ENCODE measurements at places on chromosomes 6 and 20.
A peak's percentile ranks its signal among the peaks of the same experiment; 100 is the strongest.

DNA sequence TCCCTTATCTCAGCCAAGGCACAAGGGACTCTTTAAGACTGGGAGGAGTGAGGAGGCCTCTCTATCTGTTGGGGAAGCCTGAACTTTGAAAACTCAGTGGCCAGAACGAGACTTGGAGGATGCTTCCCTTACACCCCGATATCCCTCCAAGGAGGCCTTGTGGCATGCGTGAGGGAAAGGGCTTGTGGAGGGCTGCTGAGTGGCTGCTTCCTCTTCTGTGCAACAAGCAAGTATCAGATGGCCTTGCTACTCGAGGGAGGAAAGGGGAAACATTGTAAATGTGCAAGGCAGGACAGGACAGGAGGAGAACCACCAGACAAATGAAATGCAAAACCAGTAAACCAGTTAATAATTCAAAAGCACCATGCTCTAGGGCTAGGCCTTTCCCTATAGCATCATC, 306.5 kb upstream of the MAP3K7 start:
- no peak for DNase-seq

- peak; percentile 72 for DNase-seq
These were observed 36.8 kb downstream of the YTHDF1 start for GRCh38 chr20:63178889-63179686.

GRCh38 chr6:19394687-19395086, 442.5 kb upstream of the ID4 start:
- DNase-seq, result no peak

- no peak for DNase-seq
These were observed 36.0 kb downstream of the REV3L start for GRCh38 chr6:111447051-111447450.

- DNase-seq, result no peak
These were observed 358.2 kb upstream of the ID4 start for GRCh38 chr6:19478992-19479391.

DNA sequence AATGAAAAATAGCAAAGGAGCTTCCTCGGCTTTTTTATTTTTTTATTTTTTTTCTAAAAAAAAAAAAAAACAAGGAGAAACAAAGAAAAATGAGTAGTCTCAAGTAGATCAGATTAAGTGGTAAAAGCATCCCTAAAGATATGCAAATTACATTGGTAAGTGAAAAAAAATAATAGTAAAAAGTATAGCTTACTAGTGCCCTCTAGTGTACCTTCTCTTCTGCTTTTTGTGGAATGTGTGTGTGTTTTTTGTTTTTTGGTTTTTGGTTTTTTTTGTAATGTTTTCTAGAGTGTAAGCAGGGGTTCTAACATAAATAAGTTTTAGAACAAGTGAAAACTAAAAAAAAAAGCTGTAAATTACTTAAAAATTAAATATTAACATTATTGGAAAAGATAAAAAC, 1062.0 kb downstream of the HACE1 start:
- DNase-seq, result no peak

- DNase-seq, result no peak
These were observed 133.8 kb downstream of the ANKRD60 start for GRCh38 chr20:58094698-58095097.

- peak; percentile 62 for DNase-seq
These were observed 7.4 kb upstream of the CD83 start for GRCh38 chr6:14110001-14110818.

- DNase-seq, result no peak
These were observed 15.5 kb upstream of the ULBP3 start for GRCh38 chr6:150084426-150084825.

GRCh38 chr6:28251661-28252008, 434 bp downstream of the ZKSCAN4 start:
- peak; percentile 62 for DNase-seq

DNA sequence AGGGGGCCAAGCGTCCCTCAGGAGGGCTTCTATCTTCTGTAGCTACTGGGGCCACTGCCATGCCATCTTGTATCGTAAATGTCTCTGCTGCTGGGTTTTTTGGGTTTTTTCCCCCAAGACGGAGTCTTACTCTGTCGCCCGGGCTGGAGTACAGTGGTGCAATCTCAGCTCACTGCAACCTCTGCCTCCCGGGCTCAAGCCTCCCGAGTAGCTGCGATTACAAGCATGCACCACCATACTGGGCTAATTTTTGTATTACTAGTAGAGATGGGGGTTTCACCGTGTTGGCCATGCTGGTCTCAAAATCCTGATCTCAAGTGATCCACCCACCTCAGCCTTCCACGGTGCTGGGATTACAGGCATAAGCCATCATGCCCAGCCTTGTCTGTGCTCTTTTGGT, 111.3 kb upstream of the LOC128125822 start:
- DNase-seq, result no peak

GRCh38 chr6:12333128-12333527, 43.0 kb downstream of the EDN1 start:
- no peak for DNase-seq

DNA sequence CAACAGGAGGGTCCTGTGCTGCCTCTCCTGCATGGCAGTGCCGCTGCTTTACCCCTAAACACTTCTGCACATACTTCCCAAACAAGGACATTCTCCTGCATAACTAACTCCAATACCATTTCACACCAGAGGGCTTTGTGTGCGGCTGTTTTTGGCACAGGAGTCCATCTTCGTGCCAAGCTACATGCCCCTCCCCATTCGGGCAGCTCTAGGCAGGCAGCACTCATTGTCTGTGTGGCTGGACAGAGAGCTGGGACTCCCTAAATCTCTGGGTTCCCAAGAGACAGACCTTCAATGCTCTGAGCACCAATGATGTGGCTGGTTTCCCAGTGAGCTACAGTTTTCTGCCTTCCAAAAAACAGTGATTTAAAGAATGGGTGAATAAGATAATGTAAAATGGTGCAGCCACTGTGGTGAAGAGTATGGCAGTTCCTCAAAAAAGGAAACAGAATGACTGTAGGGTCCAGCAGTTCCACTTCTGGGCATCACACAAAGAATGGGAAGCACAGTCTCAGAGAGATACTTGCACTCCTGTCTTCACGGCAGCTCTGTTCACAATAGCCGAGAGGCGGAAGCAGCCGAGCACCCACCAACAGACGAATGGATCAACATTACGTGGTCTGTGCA, 80.3 kb upstream of the DUSP22 start:
- no peak for DNase-seq

DNA sequence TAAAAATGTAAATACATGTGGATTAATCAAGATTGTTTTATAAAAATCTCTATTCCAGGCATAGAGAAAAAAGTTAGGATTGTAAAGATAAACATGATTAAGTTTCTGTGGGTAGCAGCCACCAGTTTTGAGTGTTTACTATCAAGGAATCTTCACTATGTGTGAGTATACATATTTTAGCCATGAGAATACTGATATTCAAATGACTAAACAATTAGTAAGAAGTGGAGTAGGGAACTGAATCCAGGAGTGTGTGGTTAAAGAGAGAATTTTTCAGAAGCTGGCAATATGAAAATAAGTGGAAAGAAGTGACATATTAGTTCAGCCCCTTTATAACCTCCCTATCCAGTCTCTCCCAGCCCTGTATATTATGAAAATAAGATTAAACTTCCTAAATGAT, 10.3 kb downstream of the ELOVL2 start:
- DNase-seq, result no peak

DNA sequence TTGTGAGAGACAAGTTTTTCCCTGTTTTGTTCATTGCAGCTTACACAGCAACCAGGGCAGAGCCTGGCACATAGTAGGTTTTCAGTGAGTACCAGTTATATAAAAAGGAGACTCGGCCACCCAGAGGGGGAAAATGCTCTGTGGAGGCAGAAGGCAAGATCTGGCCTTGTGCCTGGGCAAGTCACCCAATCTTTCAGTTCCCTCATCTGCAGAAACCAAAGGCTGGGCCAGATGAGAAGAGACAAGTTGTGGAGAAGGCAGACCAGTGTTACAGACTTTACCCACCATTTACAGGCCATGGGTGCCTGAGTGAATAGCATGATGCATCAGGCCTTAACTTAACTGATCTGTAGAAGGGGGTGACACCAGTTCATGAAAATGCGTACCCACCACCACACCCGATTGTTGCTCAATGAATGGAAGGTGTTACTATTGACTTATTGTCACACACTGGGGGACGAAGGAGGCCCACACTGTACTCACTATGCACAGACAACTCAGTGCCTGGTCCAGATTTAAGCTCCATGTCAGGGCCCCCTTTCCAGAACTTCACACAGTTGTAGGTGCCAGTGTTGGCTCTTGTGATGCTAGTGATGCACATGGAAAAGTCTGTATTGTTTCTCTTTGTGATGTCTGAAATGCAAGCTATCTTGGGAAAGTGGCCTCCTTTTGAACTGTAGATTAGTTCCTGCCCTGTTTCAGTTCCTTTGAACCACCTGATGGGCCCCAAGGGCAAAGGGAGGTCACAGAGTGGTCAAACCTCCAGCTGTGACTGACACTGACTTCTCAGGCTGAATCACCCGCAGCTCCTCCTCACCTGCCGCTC, 64.3 kb upstream of the SIRPG start:
- DNase-seq, result peak; percentile 37

DNA sequence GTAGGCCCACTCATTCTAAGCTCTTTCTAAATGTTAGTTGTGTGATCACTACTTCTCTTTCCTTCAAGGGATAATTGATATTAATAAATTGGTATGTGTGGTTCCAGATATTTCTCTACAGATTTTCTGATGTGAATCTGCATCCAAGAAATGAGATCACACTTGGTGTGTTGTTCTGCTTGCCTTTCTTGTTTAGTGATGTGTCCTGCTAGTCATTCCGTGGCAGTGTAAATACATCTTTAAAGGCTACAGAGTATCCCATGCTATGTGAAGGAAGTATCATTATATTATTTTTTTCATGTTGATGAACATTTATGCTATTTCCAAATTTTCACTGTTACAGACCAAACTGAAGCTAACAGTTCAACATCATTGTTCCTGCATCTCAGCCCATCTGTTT, 13.2 kb downstream of the CDH26 start:
- no peak for DNase-seq

- no peak for DNase-seq
These were observed 76.1 kb downstream of the TBX18 start for GRCh38 chr6:84688141-84688873.

DNA sequence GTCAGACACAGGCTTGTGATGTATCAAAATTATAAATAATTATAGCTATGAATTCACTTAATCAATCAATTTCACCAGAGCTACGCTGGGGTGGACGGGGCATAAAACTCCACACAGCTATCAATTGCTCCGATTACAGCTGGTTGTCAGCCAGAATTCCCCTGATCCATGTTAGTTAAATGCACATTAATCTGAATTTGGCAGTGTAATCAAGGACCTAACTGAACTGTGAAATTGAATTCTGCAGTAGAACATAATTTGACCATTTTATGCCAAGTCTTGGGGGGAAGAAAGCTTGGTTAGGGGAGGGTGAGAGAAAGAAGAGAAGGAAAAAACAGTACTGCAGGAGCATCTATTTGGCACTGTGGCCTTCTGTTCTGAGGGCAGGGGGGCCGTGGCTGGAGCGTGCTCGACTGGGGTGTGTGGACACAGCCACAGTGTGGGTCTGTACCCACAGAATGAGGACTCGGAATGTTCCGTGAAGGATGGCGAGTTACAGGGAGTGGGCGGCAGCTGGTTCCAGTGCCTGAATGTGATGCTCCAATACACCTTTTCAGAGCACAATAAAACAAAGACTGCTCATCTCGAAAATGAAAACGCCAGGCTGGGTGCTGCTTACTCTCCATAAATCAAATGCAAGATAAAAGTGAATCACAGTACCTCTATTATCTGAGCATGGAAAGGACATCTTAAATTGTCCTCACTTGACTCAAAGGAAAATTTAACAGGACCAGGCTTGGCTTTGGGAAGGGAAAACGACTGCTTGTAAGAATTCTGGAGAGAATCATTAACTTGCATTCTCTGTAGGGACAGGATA, 59.2 kb downstream of the LAMP5 start:
- DNase-seq, result peak; percentile 4

- DNase-seq, result no peak
These were observed 10.5 kb upstream of the TGM2 start for GRCh38 chr20:38175304-38176180.

GRCh38 chr6:53822401-53823125, 27.8 kb downstream of the LRRC1 start:
- DNase-seq, result no peak

DNA sequence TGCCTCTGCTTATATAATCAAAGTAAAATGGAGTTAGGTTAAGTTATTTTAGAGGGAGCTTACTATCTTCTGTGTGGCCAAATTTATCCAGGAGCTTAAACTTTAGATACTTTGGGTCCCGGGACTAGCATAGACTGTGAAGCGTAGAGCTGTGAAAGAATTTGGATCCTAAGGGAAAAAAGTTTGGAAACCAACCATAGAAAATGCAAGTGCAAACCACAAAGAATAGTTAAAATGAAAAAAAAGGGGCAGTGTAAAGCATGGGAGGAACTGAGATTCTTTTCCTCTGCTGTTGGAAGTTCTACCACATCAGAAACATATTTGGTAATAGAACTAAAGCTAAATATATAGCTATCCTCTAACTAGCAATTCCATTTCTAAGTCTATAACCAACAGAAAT, 232.2 kb upstream of the FLRT3 start:
- no peak for DNase-seq

DNA sequence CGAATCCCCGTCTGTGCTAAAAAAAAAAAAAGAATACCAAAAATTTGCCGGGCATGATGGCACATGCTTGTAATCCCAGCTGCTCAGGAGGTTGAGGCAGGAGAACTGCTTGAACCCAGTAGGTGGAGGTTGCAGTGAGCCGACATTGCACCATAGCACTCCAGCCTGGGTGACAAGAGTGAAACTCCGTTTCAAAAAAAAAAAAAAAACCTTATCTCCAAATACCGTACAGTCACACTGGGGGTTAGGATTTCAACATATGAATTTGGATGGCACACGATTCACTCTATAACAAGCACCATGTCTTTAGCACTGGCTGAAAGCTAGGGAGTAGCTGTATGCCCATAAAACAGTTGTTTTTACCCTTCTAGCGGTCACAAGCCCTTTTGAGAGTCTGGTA, 3.8 kb downstream of the SMIM13 start:
- no peak for DNase-seq

GRCh38 chr20:55394592-55394991, 610.7 kb downstream of the CBLN4 start:
- no peak for DNase-seq

DNA sequence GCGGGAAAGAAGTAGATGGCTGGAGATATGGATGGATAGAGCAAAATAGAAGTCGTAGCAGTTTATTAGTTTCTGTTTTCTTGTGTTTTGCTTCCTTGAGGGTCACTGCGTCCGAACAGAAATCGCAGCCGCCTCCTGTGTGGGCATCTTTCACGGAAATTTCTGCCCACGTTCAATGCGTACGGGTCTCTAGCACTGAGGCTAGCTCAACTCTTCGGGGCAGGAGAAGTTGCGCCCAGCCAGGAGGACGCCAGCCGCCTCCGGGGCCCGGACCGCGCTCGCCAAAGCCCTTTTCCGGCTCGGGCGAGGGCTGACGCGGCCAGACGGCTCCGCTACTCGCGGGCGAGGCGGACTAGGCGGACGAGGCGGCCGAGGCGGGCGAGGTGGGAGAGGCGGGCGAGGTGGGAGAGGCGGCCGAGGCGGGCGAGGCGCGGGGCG, 814 bp downstream of the TFAP2B start:
- DNase-seq, result no peak

GRCh38 chr20:49915380-49916145, at the start of gene SPATA2:
Gene SPATA2, minus strand, starts transcription at chr20:49915529. Its CDS starts 7,039 bp downstream, at chr20:49908490.
- DNase-seq, result peak; percentile 94
